Fibroblast of lung (primary cell): ENCODE measurements at places on chromosomes 6 and 20. TPM values are rescaled to one million over a fixed set of nuclear protein-coding genes. Genes with fewer than 3 reads are reported as not detected.

RIMS1 gene
- total RNA-seq = 2.3 and 3.9 TPM in 2 replicates

SMAP1 gene
- total RNA-seq = 14.4 and 18.3 TPM in 2 replicates

CYP24A1 gene
- total RNA-seq = 0.26 TPM in 1 of 2 replicates, not detected in the other

RPL10A gene
- 1,754 and 2,463 TPM in 2 replicates for total RNA-seq

OR2B6 gene
- 0.17 TPM in 1 of 2 replicates, not detected in the other for total RNA-seq

SMOC2 gene
- total RNA-seq = under 0.01 TPM in 1 of 2 replicates, not detected in the other

METTL24 gene
- total RNA-seq = 2.6 TPM in 2 replicates

SAMD3 gene
- total RNA-seq = 2.8 and 4.9 TPM in 2 replicates

NKX2-2 gene
- total RNA-seq = not detected in 2 replicates

RPS21 gene
- 718 and 867 TPM in 2 replicates for total RNA-seq

HAO1 gene
- not detected in 2 replicates for total RNA-seq

RIPOR3 gene
- 4.1 and 4.9 TPM in 2 replicates for total RNA-seq

SLC24A3 gene
- total RNA-seq = 1.8 and 4.9 TPM in 2 replicates

SCUBE3 gene
- under 0.01 TPM in 2 replicates for total RNA-seq

TMEM74B gene
- total RNA-seq = not detected in 2 replicates
